ENCODE measurements at places on chromosomes 7 and 10.

- DNase-seq: no peak
These were observed 7.7 kb downstream of the MACROH2A2 start for GRCh38 chr10:70060389-70060788.

- DNase-seq: no peak
These were observed 50.0 kb downstream of the CHST3 start for GRCh38 chr10:72014197-72014596.

- DNase-seq: peak; percentile 18
These were observed 202.3 kb upstream of the KLF6 start for GRCh38 chr10:3987143-3987974.

DNA sequence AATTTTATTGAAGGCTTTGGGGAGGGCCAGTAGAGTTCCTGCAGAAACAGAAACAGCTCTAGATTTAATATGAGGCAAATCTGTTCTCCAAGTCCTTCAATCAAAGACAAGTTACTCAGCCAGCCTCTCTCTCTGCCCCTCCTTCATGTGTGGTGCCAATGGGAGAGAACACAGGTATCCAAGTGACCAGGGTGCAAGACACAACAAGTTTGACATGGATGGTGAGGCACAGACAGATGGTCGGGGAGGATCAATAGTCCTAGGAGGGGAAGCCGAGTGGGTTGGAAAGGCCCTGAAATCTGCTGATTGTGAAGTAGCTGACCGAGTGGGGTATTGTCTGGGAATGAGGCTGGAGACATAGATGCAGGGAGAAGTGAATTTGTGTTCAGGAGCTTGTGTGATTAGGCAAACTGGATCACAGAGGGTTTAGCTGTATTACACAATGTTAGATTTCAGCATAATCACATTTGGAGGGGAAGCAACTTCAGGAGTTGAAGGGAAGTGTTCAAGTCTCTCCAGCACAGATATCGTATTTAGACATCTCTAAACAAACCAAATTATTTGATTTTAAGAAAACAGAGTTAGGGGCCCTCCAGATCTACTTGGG lies 1.5 kb downstream of the GIMAP1 start:
- no peak for DNase-seq

DNA sequence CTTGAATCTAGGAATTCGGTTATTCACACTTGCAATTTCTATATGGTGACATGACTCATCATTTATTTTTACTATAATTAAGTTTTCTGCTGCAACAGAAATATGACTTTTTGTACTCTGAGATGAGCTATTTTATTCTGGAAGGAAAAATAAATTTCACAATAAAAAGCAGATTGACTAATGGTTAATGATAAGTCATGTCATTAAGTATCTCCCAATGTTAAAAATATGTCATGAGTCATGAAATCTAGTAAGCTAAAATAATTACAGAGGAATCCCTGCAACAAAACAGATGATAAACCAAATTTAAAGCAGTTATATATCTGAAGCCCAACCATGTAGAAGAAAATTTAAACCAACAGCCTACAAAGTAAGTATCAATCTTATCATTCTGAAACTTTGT lies 149.2 kb downstream of the CACNA2D1 start:
- no peak for DNase-seq

- DNase-seq: peak; percentile 92
These were observed 16.3 kb upstream of the BAMBI start for GRCh38 chr10:28661035-28661434.

GRCh38 chr10:15027741-15028140 lies 16.0 kb upstream of the OLAH start:
- DNase-seq: peak; percentile 5

GRCh38 chr10:34739915-34740314 lies 75.2 kb downstream of the PARD3 start:
- peak; percentile 91 for DNase-seq

DNA sequence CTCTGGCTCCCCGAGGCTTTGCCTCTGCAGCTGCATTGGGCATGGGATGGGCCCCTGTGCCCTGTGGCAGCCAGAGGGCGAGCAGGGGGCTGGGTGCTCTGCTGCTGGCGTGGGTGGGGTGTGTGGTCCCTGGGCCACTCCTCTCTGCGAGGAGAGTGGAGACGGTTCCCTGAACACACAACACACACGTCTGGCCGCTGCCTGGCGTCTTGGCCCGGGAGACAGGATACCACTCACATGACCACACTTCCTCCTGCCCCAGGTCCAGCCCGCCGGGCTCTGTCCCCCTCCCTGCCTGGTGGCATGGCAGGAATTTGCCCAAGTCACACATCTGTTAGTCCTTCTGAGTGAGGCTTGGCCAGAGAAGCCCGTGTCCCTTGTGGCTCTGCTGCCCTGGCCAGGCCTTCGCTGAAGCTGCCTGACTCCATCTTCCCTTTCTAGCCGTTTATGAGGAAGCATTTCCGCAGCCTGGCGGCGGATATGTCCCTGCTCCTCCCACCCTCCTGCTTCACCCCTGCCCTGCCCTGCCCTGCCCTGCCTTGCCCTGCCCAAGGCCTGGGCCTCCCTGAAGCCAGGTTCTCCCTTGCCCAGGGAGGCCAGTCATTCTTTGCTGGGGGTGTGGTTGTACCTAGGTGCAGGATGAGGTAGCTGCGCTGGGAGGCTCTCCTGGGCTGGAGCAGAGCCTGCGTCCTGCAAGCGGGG lies 3.0 kb downstream of the BRI3 start:
- peak; percentile 72 for DNase-seq

DNA sequence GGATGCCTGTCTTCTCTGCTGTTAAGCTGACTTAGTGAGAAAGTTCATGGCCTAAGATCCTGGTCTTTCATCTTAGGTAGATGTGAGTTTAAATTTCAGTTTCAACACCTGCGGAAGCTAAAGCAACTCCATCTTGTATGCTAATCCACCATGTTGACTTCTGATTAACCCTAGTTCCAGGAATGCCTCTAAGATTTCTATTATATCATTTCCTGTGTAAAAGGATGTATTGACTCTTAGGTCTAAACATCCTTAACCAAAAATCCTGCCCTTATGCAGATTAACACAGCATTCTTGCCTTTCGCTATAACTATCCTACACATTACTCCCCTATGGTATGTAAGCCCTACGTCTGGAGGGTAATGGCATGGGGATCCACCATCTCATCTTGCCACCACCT lies 94.4 kb upstream of the CCDC6 start:
- DNase-seq: no peak

DNA sequence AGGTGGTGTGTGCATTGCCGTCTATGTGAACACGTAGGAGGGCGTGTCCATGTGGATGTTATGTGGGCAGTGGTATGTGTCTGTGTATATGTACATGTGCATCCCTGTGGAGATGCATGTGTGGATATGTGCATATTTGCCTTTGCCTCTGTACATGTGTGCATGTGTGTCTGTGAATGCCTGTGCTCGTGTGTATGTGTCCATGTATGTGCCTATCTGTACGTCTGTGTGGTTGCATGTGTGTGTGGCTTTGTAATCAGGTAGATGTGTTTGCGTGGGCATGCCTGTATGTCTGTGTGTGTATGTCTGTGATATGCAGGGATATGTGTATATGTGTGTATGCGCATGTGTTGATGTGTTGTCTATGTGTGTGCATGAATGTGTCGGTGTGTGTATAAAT lies 19.7 kb downstream of the ADCY1 start:
- no peak for DNase-seq
